ENCODE measurements at places on chromosomes 5 and 9.

GRCh38 chr9:95462249-95463147 is 54.3 kb downstream of the PTCH1 start:
- peak; percentile 89 for DNase-seq

GRCh38 chr5:112692472-112692871 is 45.2 kb upstream of the APC start:
- DNase-seq = no peak

DNA sequence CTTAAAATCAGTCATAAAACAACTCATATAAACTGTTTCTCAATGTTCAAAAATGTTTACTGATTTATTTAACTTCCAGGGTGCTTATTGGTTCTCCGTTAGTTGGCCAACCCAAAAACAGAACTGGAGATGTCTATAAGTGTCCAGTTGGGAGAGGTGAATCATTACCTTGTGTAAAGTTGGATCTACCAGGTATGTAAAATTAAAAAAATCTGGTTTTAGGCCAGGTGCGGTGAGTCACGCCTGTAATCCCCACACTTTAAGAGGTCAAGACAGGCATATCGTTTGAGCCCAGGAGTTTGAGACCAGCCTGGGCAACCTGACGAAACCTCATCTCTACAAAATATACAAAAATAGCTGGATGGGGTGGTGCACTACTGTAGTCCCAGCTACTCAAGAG is 73.7 kb downstream of the ITGA1 start:
- no peak for DNase-seq

DNA sequence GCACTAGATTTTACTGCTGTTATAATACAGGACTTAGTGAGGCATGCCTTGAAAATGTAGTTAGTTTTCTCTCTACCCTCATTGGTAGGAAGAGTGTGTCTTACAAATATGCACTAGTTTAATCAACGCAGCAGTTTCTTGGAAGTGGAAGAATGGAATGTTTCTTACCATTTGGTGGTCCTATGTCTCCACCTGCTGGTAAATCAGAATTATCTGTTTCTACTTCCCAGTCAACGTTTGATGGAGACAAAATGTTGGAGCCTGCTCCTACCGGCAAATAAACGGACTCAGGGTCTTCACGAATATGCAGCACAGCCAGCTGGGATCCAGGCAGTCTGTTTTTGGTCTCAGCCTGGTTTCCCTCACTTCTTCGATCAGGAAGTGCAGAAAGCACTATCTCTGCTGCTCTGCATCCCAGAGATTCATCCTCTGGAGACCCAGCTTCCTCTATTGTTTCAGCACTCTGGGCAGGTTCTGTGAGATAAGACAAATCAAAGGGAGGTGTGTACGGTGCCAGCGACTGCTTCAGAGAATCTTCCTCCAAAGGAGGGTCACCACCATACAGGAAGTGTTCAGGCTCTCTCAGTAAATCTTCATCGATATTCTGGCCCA is 59.5 kb upstream of the PCA3 start:
- no peak for DNase-seq

GRCh38 chr9:119218293-119218692 is 150.9 kb downstream of the BRINP1 start:
- no peak for DNase-seq

DNA sequence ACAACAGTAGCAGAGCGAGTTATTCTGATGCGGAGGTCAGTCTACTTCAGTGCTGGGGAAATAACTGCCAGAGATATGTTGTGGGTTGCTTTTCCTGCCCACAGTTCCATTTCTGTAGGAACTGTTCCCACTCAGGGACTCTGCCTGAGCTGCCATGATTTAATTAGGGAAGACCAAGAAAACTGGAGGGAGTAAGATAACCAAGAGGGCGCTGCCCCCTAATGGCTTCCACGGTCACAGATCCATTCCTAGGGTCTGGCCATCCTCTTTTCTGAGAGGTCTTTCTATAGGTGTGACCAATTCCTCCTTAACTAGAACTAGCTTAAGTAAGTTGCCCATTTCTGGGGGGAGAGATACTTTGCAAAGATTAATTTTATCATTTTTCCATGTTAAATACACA is 125.9 kb downstream of the APBA1 start:
- no peak for DNase-seq

- DNase-seq = no peak
These were observed 20.0 kb upstream of the GRIN3A start for GRCh38 chr9:101758304-101758930.

DNA sequence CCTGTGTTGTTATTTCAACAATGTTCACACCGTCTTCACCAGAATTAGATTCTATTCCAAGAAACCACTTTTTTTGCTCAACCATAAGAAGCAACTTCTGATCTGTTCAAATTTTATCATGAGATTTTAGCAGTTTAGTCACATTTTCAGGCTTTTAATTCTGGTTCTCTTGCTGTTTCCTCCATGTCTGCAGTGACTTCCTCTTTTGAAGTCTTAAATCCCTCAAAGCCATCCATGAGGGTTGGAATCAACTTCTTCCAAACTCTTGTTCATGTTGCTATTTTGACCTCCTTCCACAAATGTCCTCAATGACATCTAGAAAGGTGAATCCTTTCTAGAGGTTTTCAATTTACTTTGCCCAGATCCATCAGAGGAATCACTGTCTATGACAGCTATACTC is 25.7 kb upstream of the ENTREP1 start:
- no peak for DNase-seq

DNA sequence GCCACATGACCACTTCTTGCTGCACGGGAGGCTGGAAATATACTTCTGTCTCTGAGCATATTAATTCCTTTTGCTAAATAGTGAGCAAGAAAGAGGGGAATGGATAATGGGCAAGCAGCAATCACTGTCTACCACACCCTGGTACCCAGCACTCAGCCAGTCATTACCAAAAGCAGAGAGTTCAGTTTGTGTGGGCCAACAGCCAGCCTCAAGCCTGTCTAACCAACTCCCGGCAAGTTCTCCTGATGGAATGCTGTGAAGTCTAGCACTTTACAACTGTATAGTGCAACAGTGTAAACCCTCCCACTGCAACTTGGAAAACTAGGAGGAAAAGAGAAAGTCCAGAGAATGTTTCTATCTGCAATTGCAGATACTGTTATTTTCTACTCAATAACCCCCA is 47.8 kb downstream of the PLK2 start:
- no peak for DNase-seq

DNA sequence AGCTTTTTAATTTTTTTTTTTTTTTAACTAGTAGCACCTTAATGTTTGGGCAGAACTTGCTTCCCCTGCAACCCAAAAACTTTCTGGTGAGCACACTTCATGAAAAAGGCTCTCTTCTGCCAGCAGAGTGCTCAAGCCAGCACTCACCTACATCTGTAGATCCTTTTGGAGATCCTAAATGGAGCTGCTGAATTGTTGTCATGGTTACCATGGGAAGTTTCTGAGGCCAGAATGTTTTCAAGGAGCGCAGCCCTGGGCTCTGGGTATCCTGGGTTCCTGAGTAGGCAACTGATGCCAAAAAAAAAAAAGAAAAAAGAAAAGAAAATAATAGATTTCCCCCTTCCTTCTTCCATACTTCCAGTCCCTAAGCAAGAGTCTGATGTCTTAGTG is 3.1 kb upstream of the CPEB4 start:
- DNase-seq = no peak

DNA sequence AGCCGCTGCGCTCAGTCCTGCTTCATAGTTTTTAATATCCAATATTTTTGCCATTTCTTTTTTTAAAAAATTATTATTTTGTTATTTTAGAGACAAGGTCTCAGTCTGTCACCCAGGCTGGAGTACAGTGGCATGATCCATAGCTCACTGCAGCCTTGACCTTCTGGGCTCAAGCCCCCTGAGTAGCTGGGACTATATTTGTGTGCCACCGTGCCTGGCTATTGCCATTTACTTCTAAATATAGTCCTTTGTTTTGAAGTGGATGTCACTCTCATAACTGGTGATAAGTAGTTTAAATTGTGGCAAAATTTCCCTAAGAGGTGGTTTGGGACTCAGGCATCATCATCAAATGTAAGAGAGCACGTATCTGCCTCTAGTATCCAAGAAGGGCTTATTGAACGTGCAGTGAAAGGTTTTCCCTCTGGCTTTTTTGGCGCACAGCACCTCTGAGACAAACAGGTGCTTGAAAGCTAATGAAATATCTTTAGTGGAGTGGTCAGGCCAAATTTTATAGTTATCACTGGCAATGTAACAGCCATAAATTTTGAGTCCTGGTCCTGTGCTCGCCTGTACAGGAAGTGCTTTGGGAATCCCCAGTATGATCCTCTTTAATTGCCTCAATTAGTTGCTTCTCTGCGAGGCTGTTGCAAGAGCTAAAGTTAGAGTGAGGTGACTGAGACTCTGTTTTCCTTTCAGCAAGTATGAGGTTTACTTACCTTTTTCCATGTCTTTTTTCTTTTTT is 14.8 kb downstream of the STXBP1 start:
- DNase-seq = no peak

DNA sequence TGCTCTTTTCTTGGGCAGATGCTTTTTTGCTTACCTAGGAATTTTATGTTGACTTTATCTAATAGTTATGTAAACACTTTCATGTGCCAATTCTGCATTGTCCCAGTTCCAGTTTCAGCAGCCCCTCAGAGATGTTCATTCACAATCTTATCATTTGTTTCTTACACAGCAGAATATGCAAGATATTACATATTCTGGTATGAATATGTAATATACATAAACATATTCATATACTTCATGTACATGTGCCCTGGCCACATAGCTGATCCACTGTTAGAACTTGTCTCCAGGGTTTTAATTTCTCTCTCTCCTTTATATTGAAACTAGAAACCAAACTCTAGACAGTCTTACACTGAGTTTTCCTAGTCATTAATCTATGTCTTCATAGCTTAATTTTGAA is 90.2 kb upstream of the PARP8 start:
- no peak for DNase-seq

DNA sequence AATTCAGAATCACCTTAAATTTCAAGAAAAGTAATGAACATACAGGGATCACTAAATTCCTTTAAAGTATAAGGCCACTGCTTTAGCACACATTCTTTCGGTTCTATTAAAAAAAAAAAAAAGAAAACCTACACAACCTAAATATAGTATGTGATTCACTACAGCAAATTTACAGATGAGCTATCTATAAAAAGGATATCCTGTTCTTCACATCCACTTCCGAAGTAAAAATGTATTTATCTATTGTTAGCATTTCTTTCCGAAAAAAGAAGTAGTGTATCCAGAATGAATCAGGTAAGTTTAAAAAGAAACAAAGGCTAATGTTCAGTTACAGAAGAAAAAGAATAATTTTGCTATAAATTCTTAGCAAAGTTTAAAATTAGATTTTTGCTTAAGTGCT is 70.2 kb downstream of the ECPAS start:
- no peak for DNase-seq

DNA sequence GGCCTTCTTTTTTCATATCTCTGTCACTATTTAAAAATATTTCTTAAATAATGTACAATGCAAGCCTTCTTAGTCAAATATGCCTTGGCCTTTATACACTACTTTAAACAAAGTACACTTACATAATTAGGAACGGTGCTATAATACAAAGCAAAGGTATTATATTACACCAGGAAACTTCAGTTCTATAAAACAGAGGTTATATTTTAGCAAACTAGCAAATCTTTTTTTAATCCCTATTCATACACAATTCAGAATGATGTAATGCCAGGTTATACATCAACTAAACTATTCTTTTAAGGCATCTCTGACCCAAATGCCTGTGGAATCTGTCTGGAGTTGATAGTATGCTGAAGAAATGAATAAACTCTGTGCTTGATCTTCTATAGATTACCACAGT is 10.7 kb upstream of the LURAP1L start:
- DNase-seq = no peak

DNA sequence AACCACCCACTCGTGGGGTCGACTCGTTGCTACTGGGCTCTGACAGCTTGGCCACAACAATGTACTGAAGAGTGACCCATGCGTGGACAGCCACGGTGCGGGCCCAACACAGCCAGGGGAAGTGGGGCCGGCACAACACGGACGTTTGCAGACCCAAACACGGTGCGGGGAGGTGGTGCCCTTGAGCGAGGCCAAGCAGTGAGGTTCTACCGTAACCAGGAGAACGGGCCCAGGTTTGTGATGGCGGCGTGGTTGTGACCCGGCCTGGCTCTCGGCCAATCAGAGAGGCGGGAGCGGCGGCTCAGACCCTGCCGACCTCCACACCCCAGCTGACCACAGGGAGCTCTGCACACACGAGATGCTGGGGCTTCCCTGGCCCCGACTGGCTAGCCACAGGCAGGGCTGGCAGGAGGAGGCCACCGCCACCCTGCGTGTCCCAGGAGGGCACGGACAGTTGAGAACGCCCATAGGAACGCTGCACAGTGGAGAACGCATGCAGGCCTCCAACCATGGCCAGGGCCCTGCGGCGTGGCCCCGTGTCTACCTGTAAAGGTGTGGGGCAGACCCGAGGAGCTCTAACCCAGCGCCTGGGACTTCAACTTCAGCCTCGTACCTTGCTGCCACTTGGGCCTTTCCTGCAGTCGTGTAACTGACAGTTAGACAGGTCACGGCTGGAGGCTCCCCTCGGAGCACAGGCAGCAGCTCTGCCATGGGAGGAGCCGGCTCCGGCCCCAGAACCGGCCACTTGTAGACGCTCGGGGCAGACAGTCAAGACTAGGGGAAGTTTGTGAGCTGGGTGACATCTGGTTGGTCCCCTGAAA is 13.7 kb downstream of the BRD3 start:
- peak; percentile 45 for DNase-seq

DNA sequence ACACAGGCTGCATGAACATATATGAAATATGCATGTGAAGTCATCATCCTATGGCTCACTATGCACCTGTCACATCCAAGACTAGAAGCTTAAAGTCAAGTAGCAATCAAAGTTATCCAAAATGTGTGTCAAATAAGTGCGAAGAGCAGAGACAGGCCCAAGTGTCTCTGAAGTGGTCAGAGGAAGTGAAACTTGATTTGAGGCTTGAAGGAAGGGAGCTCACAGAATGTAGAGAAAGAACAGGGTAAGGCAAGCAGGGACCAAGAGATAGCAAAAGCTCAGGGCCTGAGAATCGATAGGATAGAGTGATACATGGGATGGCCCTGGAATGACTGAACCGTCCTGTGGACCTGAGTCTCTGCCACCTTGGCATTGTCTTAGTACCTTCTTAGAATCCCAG is 274.3 kb upstream of the TRPC7 start:
- no peak for DNase-seq

DNA sequence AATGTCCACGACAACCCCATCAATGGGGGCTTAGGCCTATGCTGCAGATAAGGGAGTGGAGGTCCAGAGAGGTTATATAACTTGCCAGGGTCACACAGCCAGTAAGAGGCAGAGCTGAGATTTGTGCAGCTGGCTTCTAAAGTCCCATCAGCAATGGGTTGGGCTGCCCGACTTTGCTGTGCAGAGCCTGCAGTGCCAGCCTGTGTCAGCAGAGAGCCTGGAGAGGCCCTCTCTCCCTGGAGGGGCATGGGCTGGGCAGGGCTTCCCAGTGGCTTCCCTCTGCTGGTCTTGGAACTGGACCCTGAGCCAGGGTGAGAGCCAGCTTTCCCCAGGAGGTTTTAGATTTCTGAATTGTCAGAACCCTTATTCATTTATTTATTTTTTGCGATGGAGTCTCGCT is 77.2 kb upstream of the RAPGEF1 start:
- no peak for DNase-seq

- no peak for DNase-seq
These were observed 23.0 kb downstream of the PRRX2 start for GRCh38 chr9:129688285-129689043.

- no peak for DNase-seq
These were observed 1.4 kb upstream of the CERCAM start for GRCh38 chr9:128419061-128419925.

All from natural killer cell treated with Interleukin-12 subunit alpha and Interleukin-12 subunit beta and Interleukin-15 and Interleukin-18, amount 100 ng/mL, for 72 hours (primary cell).